ENCODE measurements at places on chromosomes 5 and 9.

DNA sequence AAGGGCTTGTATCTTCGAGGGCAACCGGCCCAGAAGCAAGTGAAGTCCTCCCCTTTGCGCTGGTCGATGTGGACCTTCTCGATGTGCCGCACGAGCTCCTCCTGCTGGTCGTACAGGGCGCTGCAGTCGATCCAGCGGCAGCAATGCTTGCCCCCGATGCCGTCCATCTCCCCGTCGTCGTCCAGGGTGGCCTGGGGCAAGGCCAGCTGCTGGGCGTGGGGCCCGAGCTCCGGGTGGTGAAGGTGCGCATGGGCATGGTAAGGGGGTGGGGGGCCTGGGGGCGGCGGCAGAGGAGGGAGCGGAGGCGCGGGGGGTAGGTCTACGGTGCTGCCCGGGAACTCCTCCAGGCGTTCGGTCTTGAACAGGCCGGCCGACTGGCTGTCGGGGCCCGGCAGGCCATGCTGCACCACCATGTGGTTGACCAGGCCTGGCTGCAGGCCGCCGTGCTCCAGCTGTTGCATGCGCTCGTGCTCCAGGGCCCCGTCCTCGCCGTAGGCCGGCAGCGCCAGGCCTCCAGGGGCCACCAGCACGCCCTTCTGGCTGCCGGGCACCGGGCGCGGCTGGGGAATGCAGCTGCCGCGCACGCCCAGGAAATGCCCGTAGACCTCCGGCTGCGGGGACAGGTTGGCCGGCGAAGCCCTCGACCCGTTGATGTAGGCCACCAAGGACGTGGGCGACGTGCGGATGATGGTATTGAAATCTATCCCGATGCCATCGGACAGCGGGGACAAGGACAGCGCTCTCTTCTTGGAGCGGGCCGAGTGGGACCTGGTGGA lies 181.8 kb downstream of the GLIS3 start:
- no peak for DNase-seq

- no peak for DNase-seq
Measured at GRCh38 chr5:171469326-171469725, 49.9 kb downstream of the FGF18 start.

- DNase-seq: peak; percentile 65
Measured at GRCh38 chr5:158175934-158176481, 317.1 kb upstream of the CLINT1 start.

GRCh38 chr5:17022296-17022695 lies 86.2 kb upstream of the MYO10 start:
- DNase-seq: no peak

DNA sequence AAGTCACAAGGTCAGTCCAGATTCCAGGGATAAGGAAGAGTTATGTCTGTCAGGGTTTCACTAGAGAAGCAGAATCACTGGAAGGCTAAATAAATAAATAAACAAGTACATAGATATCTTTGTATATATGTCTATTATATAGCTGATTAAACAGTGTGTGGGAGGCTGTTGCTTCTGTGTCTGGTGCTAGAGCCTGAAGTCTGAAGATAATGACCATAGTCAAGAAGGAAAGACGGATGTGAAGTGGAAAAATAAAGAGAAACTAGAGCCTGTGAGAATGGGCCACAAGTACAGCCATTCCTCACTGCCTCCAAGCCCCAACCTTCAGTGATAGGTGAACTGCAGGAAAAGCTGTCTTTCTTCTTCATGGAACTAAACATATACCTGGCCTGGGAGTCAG lies 4.1 kb upstream of the TMED7 start:
- DNase-seq: no peak

GRCh38 chr5:156825688-156826087 lies 24.4 kb upstream of the PPP1R2B start:
- DNase-seq: no peak

- no peak for DNase-seq
Measured at GRCh38 chr5:142531977-142532780, 153.7 kb downstream of the FGF1 start.

DNA sequence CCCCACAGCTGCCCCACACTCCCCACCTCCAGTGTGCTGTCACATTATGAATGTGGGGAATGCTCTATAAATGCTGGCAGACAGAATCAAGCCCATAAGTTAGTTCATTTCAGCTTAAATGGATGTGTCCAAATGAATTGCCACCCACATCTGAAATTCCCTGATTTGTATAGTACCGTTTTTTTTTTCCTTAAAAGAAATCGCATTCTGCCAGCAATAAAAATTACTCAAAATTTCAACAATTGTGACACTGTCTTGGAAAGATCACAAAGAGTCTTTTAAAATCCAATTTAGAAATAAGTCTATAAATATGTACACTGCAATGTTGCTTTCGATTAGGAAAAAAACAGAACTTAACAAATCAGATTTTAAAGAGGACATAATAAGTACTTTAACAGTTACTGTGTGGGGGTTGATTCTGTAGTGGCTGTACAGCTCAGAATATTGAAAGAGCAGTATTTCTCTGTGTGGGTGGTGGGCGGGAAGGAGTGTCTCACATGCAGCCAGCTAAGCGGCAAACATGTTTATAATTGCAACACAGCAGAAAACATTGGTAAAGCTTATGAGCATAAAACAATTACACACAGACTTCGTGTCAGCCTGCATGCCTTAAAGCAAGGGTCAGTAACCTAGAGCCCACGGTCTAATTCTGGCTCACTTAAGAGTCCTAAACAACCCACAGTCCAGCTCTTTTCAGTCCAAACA lies 24.9 kb upstream of the CSNK1G3 start:
- DNase-seq: no peak

DNA sequence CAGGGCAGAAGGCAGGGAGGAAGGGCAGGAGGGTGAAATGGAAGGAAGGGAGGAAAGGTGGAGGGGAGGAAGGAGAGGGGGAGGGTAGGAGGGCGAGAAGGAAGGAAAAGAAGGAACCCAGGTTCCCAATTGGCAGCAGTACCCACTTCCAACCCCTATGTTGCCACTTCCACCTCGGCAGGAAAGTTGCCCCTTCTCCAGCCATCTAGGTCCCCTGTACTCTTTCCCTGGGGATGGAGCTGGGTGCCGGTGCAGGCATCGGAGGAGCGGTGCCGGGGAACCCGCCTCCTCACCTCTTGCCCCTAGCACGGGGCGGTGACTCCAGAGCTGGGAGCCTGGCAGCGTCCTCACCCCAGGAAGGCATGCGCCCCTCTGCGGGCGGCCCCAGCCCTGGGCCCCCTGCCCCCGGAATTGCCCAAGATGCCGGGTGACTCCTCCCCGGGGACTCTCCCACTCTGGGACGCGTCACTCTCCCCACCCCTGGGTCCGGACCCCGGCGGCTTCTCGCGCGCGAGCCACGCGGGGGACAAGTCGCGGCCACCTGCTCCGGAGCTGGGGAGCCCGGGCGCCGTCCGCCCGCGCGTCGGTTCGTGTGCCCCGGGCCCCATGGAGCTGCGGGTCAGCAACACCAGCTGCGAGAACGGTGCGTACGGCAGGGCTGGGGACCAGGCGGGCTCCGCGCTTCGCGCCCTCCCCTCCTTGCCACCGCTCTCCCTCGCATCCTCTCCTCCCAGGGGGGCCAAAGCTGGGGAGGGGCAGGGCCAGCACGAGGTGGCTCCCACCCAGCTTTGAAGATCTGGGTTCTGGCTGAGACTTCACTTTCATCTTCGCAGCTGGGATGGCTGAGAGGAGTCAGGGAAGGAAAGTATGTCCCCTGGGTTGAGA lies at the start of gene NIPAL4:
Gene NIPAL4, plus strand, starts transcription at position 499 of the 885 bp plus-strand sequence. Its CDS starts 108 bp downstream, at position 607.
- DNase-seq: peak; percentile 10

DNA sequence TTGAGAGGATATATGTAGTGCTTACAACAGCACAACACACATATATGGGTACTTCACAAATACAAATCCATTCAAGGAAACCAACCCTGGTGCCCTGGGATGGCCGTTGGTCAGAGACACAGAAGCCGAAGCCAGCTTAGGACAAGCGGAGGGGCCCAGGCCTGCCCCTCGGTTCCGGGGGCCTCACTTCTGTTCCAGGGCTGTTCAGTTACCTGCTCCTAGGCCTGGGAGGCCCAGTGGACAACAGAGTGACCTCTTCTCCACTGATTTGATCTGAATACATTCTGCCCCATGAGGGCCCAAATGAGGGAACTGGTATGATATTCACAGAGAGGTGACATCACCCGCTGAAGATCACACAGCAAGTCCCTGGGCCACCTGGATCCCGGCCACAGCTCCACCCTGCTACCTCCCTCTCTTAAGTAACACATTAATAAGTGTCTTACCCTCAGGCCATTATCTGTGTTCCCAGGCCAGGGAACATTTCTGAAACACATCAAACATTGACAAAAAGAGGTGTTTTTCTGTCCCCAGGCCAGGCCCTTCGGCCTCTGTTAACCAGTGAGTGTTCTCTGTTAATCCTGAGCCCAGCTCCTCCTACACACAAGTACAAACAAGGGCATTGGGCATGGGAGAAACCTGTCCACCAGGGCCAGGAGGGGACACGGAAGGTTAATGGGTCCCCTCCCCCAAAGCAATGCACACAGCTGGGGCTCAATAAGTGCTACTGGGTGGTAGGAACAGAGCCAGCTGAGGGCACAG lies 4.5 kb upstream of the GRHPR start:
- DNase-seq: no peak

GRCh38 chr5:62385131-62385530 lies 18.6 kb downstream of the DIMT1 start:
- DNase-seq: no peak

GRCh38 chr5:111068213-111068612 lies 3.3 kb upstream of the TSLP start:
- no peak for DNase-seq

DNA sequence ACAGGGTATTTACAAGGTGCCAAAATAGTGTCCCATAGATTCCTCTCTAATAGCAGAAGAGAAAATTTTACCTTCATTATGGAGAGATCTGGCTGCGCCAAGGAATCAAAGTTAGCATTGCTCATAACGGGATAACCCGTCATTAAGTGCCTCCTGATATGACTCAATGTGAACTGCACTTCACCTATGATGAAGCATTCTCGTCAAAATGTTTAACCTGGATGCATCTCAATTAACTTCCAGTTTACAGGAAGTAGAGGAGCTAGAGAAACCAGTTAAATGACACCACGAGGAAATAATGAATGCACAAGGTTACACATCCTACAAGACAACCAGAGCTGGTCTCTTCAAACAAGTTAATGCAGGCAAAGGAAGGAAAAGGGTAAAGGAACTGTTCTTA lies 17.2 kb downstream of the FBXW11 start:
- no peak for DNase-seq

- DNase-seq: no peak
Measured at GRCh38 chr9:101639311-101639710, 44.5 kb upstream of the PPP3R2 start.

DNA sequence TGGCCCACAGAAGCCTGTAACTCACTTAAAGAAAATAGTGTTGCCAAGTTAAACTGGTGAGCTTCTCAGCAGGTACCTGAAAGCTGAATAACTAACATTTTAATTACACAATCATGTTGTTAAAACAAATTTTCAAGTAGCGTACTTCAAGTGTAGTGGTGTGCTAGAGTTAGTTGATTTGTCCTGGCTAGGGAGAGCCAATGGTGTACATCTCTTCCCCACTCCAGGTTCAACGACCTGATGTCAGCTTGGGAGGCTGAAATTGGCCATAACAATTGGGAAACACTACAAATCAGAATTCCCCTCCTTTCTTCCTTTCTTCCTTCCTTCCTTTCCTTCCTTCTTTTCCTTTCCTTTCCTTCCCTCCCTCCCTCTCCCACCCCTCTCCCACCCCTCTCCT lies 295.3 kb upstream of the SLC24A2 start:
- DNase-seq: no peak

GRCh38 chr9:14511452-14511851 lies 181.8 kb downstream of the ZDHHC21 start:
- no peak for DNase-seq

- no peak for DNase-seq
Measured at GRCh38 chr5:1174122-1174936, 27.1 kb upstream of the SLC6A19 start.

GRCh38 chr9:125747053-125747764 lies at the start of gene PBX3:
Gene PBX3, plus strand, starts transcription at chr9:125747373.
- DNase-seq: no peak

DNA sequence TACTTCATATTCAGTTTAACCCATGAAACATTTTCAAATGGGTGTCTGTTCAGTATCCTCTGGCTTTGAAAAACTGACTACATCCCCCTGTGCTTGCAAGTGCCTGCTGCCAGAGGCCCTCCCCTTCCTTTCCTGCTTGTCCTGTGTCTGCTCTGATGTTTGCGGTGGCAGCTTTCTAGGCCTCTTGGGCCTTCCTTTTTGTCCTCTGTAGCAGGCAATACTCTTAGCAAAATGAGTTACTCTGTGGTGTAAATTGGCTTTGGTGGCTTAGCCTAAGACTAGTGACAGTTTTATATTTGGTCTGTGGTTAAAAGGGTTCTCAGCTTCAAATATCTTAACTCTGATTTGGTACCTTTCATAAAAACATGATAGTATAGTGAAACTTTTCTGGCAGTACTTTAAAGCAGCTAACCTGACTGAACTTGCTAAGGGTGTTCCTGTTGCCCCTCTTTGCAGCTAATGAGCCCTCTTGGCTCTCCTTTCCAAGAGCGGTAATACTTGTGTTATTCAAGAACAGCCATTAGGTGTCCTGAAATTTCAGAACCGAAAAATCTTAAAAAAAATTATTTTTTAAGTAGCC lies 76.6 kb downstream of the GOLM1 start:
- DNase-seq: no peak

DNA sequence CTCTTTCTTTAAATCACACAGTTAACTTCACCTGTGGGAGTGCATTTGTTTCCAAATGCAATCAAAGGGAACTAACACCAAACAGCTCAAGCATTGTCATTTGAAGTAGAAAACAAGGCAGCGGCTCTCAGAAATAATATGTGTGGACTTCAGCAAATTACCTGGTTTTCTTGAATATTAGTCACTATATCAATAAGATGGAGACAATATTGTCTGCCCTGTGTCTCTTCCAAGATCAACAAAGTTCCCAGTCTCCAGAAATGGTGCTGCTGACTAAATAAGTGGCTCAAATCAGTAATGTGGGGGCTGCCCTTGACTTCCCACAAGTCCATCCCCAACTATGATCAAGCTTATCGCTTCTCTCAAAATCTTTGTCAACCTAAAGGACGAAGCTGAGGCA lies 53.1 kb upstream of the CEMIP2 start:
- DNase-seq: no peak

DNA sequence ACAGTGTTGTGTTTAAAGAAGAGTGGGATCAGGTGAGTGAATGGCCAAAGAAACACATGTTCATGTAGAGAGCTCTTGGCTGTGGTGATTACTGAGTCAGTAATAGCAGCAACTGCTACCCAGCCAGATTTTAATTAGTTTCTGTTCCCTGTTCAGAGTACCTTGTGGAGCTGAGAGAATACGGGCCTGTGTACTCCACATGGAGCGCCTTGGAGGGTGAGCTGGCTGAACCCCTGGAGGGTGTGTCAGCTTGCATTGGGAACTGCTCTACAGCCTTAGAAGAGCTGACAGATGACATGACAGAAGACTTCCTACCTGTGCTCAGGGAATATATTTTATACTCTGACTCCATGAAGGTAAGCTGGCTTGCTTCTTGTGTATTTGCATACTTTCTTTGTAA lies 52.3 kb downstream of the SLC46A2 start:
- DNase-seq: no peak

DNA sequence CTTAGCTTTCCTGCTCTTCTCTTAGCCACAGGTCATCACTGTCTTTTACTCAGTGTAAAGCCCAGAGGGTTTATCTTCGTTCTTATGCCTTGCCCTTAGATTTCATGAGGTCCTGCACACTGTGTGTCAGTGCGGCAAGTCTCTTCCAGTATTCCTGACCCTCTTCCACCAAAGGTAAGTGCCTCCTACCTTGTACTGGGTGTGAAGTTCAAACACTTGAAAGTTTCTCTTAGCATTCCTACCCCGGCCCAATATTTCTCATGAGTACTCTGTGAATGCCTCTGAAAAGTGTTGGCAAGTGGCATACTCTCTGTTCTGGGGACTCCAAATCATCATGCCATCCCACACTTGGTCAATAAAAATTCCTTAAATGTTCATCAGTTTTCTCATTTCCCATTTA lies 37.4 kb downstream of the FBXO4 start:
- DNase-seq: no peak

GRCh38 chr5:88393042-88393441 lies 124.4 kb upstream of the TMEM161B start:
- DNase-seq: no peak

Measured in left kidney (tissue), 8 donors.